Cortex of kidney (tissue), 1 donor: ENCODE measurements at places on chromosomes 5 and 9.

- no peak for DNase-seq
Measured at GRCh38 chr9:131469356-131469755, 33.4 kb upstream of the POMT1 start.

GRCh38 chr9:17021387-17021970, 113.4 kb upstream of the CNTLN start:
- DNase-seq, result no peak

- no peak for DNase-seq
Measured at GRCh38 chr5:131384173-131384572, 120.3 kb downstream of the CDC42SE2 start.

- DNase-seq, result no peak
Measured at GRCh38 chr5:3320317-3320875, 275.2 kb upstream of the IRX1 start.

DNA sequence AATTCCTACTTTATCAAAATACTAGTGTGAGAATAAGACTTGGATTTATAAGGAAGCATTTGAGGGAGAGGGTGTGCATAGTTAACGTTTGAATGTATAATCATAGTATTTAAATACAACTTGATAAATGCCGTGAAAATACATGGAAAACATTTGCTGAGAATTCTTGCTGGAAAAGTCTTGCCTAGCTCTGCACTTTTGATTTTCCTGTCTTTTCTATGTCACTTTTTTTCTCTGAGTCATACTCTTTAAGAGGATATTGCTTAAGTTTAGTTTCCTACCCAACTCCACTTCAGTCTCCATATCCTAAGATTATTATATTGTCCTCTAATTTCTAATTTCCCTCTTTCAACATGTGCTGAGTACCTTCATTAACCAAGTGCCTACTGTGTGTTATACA, 616.6 kb upstream of the SEMA6A start:
- no peak for DNase-seq

GRCh38 chr5:171499611-171500010, 80.2 kb downstream of the FGF18 start:
- DNase-seq, result no peak

- DNase-seq, result no peak
Measured at GRCh38 chr9:95835393-95835792, 40.1 kb upstream of the ERCC6L2 start.
